A549 treated with RU486 at 1 μM for 4 hours (cell line): ENCODE measurements at places on chromosomes 2 and 18. TPM values are rescaled to one million over a fixed set of nuclear protein-coding genes. Genes with fewer than 3 reads are reported as not detected.

Gene CCDC68
- total RNA-seq = 0.92 to 3.9 TPM (median 3.4 TPM) in 5 replicates

Gene PRKCE
- total RNA-seq = 8.9 to 11.4 TPM (median 9.5 TPM) in 5 replicates

Gene CMPK2
- 0.72 to 1.5 TPM (median 0.96 TPM) in 5 replicates for total RNA-seq

Gene ANKRD36C
- 2.7 to 5.2 TPM (median 3.7 TPM) in 5 replicates for total RNA-seq

Gene CHRND
- not detected in 5 replicates for total RNA-seq

Gene UGT1A3
- 0.10 to 0.22 TPM (median 0.13 TPM) in 3 of 5 replicates, not detected in the others for total RNA-seq

Gene CYS1
- total RNA-seq = 0.90 to 1.6 TPM (median 1.4 TPM) in 5 replicates

Gene AKAIN1
- not detected in 5 replicates for total RNA-seq

Gene SIX2
- total RNA-seq = 0.08 to 0.36 TPM (median 0.19 TPM) in 5 replicates

Gene FAM161A
- total RNA-seq = 4.2 to 7.6 TPM (median 7.2 TPM) in 5 replicates

Gene EXOC6B
- 5.6 to 7.8 TPM (median 7.1 TPM) in 5 replicates for total RNA-seq

Gene PHOSPHO2
- total RNA-seq = 0.61 to 4.2 TPM (median 2.8 TPM) in 5 replicates

Gene BMP10
- not detected in 5 replicates for total RNA-seq

Gene AFF3
- 0.07 to 0.22 TPM in 2 of 5 replicates, not detected in the others for total RNA-seq

Gene ALPP
- total RNA-seq = 0.42 to 0.58 TPM (median 0.47 TPM) in 5 replicates

Gene ANKRD30BL
- total RNA-seq = not detected in 5 replicates

Gene MTCL1
- 50.9 to 71.6 TPM (median 65.9 TPM) in 5 replicates for total RNA-seq

Gene IL1A
- total RNA-seq = 0.10 to 0.23 TPM (median 0.12 TPM) in 5 replicates

Gene NOL4
- not detected in 5 replicates for total RNA-seq

Gene MEMO1
- 66.6 to 87.4 TPM (median 79.4 TPM) in 5 replicates for total RNA-seq

Gene STK17B
- 2.2 to 6.6 TPM (median 5.5 TPM) in 5 replicates for total RNA-seq

Gene EVX2
- total RNA-seq = 0.02 TPM in 1 of 5 replicates, not detected in the others

Gene ZNF396
- total RNA-seq = 0.41 to 0.94 TPM (median 0.64 TPM) in 5 replicates

Gene SERPINB13
- total RNA-seq = not detected in 5 replicates

Gene PROKR1
- total RNA-seq = not detected in 5 replicates

Gene RTP5
- not detected in 5 replicates for total RNA-seq

Gene B3GNT2
- total RNA-seq = 14.0 to 34.9 TPM (median 31.1 TPM) in 5 replicates

Gene POTEC
- not detected in 5 replicates for total RNA-seq

Gene PARD3B
- total RNA-seq = 0.70 to 1.6 TPM (median 0.93 TPM) in 5 replicates

Gene COL5A2
- 42.3 to 87.6 TPM (median 74.8 TPM) in 5 replicates for total RNA-seq

Gene SRD5A2
- 0.02 TPM in 2 of 5 replicates, not detected in the others for total RNA-seq

Gene CDH2
- 29.9 to 52.8 TPM (median 43.0 TPM) in 5 replicates for total RNA-seq

Gene KCNK3
- total RNA-seq = 1.0 to 2.1 TPM (median 1.7 TPM) in 5 replicates

Gene DPP10
- total RNA-seq = not detected in 5 replicates

Gene PID1
- total RNA-seq = 2.2 to 3.9 TPM (median 2.9 TPM) in 5 replicates

Gene ZNF514
- 4.6 to 7.2 TPM (median 6.2 TPM) in 5 replicates for total RNA-seq

Gene SLC14A1
- total RNA-seq = not detected in 5 replicates

Gene GAL3ST2
- 0.10 to 0.36 TPM (median 0.23 TPM) in 4 of 5 replicates, not detected in the other for total RNA-seq

Gene RESP18
- not detected in 5 replicates for total RNA-seq

Gene NIFK
- 60.4 to 81.3 TPM (median 70.5 TPM) in 5 replicates for total RNA-seq

Gene RAD51AP2
- total RNA-seq = not detected in 5 replicates

Gene APCDD1
- total RNA-seq = not detected in 5 replicates

Gene PPM1B
- 21.5 to 32.0 TPM (median 27.1 TPM) in 5 replicates for total RNA-seq

Gene GKN1
- 0.34 to 1.2 TPM (median 0.54 TPM) in 5 replicates for total RNA-seq

Gene CDK15
- not detected in 5 replicates for total RNA-seq

Gene CNDP1
- total RNA-seq = not detected in 5 replicates

Gene UGT1A8
- total RNA-seq = 0.06 to 0.13 TPM in 2 of 5 replicates, not detected in the others
